Lower lobe of right lung (tissue), 2 donors: ENCODE measurements at places on chromosomes 13 and 19.

- DNase-seq, result peak; percentile 81
- peak overlapping the region; percentile 48 for H3K4me3 ChIP-seq
- H3K4me1 ChIP-seq, result peaks cover 33% of the 10 kb centered on the region
- peak overlapping the region; percentile 80 for H3K27ac ChIP-seq
- no peaks in the 10 kb centered on the region for H3K27me3 ChIP-seq
These were observed 97.7 kb downstream of the SIPA1L3 start for GRCh38 chr19:38004521-38005223.

- no peaks in the 10 kb centered on the region for H3K4me1 ChIP-seq
- peaks cover 92% of the 10 kb centered on the region for H3K36me3 ChIP-seq
- no peaks in the 10 kb centered on the region for H3K27me3 ChIP-seq
- H3K27ac ChIP-seq, result no peak overlapping the region
These were observed 9.1 kb downstream of the MYDGF start for GRCh38 chr19:4660993-4661392.

DNA sequence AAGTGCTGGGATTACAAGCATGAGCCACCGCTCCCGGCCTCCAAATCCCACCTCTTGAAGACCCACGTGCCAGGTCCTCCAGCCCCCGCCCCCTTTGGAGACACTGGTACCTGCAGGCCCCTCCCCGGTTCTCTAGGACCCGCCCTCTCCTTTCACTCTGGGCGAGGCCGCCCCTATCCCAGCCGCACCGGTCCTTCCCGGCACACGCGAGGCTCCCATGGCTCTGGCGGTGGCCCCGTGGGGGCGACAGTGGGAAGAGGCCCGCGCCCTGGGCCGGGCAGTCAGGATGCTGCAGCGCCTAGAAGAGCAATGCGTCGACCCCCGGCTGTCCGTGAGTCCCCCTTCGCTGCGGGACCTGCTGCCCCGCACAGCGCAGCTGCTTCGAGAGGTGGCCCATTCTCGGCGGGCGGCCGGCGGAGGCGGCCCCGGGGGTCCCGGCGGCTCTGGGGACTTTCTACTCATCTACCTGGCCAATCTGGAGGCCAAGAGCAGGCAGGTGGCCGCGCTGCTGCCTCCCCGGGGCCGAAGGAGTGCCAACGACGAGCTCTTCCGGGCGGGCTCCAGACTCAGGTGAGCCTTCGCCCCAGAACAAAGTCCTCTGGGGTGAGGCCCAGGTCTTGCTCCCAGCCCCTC lies at the start of gene CBLC:
Gene CBLC (plus strand): TSS at position 176 of the 633 bp plus-strand sequence. CDS start 42 bp downstream, at position 218.
- H3K36me3 ChIP-seq, result no peaks in the 10 kb centered on the region
- no peaks in the 10 kb centered on the region for H3K4me1 ChIP-seq
- peaks cover 9% of the 10 kb centered on the region for H3K27me3 ChIP-seq
- peak within 1 kb of the TSS; percentile 52 for H3K4me3 ChIP-seq
- H3K27ac ChIP-seq, result no peak within 1 kb of the TSS

DNA sequence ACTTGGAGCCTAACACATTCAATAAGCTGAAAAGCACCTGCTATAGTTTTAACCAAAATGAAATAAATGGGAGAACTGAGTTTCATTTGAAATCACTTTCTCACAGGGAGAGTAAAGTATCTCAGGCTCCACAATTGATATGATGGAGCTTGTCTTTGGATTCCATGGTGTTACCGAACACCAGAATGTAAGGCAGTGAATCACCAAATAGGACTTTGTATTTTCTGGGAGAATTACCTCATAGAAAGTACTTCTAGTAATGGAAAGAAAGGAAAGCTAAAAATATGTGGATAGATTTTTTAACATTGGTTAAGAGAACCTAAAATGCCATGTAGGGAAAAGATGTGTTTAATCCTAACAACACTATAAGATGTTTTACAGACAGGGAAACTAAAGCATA lies 123.6 kb downstream of the NALCN start:
- no peak overlapping the region for H3K27ac ChIP-seq
- H3K4me1 ChIP-seq, result no peaks in the 10 kb centered on the region
- H3K4me3 ChIP-seq, result no peak overlapping the region
- DNase-seq, result no peak
- H3K27me3 ChIP-seq, result no peaks in the 10 kb centered on the region

- H3K27me3 ChIP-seq, result no peaks in the 10 kb centered on the region
- H3K36me3 ChIP-seq, result no peaks in the 10 kb centered on the region
- no peak for DNase-seq
These were observed 96.4 kb upstream of the STARD13 start for GRCh38 chr13:33381906-33382305.

- no peak overlapping the region for H3K4me3 ChIP-seq
- no peak for DNase-seq
- H3K4me1 ChIP-seq, result no peaks in the 10 kb centered on the region
- peaks cover 3% of the 10 kb centered on the region for H3K27me3 ChIP-seq
- no peaks in the 10 kb centered on the region for H3K36me3 ChIP-seq
These were observed 27.5 kb upstream of the KIR3DL3 start for GRCh38 chr19:54696766-54697165.

DNA sequence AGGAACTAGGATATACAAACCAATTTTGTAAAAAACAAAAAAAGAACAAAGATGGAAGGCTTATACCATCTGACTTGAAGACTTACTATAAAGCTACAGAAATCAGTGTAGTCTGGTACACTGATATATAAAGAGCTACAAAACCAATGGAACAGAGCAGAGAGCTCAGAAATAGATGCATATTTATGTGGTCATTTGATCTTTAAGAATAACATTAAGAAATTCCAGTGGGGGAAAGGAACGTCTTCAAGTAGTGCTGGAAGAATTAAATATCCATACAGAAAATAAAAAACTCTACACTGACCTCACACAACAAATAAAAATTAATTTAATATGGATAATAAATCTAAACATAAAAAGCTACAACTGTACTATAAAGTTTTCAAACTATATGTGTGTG lies 317.0 kb downstream of the ENOX1 start:
- no peak overlapping the region for H3K27ac ChIP-seq
- H3K4me1 ChIP-seq, result no peaks in the 10 kb centered on the region
- no peaks in the 10 kb centered on the region for H3K27me3 ChIP-seq
- no peak for DNase-seq

DNA sequence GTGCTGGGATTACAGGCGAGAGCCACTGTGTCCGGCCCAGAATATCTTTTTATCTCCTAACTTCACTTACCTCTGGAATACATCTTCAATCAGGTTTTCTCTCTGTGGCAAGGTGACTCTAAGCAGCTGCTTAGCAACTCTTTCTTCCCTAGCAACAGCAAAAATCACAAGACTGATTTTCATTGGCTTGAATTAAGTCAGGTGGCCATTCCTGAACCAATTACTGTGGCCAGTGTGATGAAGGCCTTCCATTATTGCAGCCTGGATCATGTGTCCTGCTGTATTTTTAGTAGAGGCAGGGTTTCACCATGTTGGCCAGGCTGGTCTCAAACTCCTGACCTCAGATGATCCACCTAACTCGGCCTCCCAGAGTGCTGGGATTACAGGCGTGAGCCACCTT lies 9.0 kb upstream of the LTBP4 start:
- H3K27me3 ChIP-seq, result peaks cover 18% of the 10 kb centered on the region
- DNase-seq, result no peak
- H3K27ac ChIP-seq, result no peak overlapping the region
- peaks cover 22% of the 10 kb centered on the region for H3K36me3 ChIP-seq

DNA sequence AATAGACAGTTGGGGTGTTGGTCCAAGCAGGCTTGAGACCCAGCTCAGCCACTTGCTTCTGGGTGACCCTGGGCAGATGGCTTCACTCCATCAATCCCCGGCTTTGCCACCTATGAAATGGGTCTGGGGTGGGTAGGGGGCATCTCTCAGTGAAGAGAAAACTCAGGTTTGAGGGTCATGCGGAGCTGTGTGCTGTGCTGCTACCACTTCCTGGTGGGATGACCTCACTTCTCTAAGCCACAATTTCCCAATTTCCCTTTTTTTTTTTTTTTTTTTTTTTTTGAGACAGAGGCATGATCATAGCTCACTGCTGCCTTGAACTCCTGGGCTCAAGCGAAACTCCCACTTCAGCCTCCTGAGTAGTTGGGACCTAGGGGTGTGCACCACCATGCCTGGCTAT lies 4.6 kb upstream of the PLAUR start:
- H3K4me3 ChIP-seq, result no peak overlapping the region
- H3K27ac ChIP-seq, result peak overlapping the region; percentile 77
- no peak for DNase-seq
- peaks cover 37% of the 10 kb centered on the region for H3K4me1 ChIP-seq

- H3K27me3 ChIP-seq, result peaks cover 20% of the 10 kb centered on the region
- peaks cover 7% of the 10 kb centered on the region for H3K4me1 ChIP-seq
- no peak for DNase-seq
- H3K27ac ChIP-seq, result no peak overlapping the region
These were observed 8.7 kb upstream of the CREB3L3 start for GRCh38 chr19:4144666-4145249.

- H3K27me3 ChIP-seq, result no peaks in the 10 kb centered on the region
- DNase-seq, result peak; percentile 82
- H3K36me3 ChIP-seq, result peaks cover 23% of the 10 kb centered on the region
These were observed 19.3 kb downstream of the GNA15 start for GRCh38 chr19:3154957-3155736.

DNA sequence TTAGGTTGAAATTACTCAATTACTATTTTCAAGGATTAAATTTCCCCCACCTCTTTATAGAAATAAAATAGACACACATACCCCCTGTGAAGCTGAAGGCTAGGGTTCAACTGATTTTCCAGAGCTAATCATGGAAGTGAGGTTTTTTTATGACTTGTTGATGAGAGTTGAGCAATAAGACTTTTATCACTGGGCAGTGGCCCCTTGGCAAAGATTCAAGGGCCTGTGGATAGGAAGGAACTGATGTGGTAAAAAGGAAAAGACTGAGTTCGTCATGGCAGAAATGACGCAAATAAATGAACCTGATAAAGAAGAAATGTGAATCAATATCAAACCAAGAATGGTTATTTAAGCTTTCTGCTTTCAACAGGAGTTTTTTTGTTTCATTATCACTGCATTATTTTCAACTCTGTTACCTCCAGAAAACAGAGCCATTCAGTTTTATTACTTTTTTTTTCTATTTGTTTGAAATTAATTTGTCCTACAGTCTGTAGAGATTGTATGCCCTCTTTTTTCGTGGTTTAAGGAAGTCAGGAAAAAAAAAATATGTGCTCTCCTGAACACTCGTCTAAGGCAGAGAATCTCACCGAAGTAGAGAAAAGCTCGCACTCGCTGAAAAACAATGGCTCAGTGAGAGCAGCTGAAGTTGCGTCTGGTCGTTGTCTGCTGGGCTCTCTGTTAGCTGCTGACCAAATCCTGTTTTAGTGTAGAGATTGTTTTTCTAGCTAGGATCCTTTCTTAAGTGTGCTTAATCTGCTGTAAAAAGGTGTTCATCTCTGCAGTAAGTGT lies 38.9 kb downstream of the STOML3 start:
- H3K36me3 ChIP-seq, result no peaks in the 10 kb centered on the region
- H3K4me3 ChIP-seq, result no peak overlapping the region
- no peaks in the 10 kb centered on the region for H3K4me1 ChIP-seq
- no peaks in the 10 kb centered on the region for H3K27me3 ChIP-seq
- no peak overlapping the region for H3K27ac ChIP-seq

DNA sequence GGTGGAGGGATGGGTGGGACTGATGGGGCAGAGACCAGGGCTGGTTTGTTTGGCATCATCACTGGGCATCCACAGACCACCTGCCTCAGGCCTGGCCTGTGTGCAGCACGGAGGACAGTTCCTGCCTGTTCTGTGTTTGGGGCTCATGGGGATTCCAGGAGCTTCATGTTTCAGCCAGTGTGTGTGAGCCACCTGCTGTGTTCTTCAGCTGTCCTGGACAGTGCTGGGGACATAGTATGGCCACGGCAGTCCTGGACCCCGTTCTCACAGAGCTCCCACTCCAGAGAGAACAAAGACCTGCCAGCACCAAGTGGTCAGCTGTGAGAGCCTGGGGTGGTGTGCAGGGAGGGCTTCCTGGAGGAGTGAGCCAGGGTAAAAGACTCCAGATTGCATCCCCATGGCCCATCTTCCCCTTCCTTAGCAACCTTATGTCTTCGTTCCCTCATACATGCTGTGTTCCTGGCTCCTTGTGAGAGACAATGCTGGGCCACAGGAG lies 2.0 kb upstream of the CCDC97 start:
- H3K27ac ChIP-seq, result peak overlapping the region; percentile 94
- H3K36me3 ChIP-seq, result peaks cover 60% of the 10 kb centered on the region
- H3K4me1 ChIP-seq, result peaks cover 48% of the 10 kb centered on the region
- no peaks in the 10 kb centered on the region for H3K27me3 ChIP-seq

GRCh38 chr13:73607489-73608156 lies 526.6 kb downstream of the KLF12 start:
- peak overlapping the region; percentile 14 for H3K27ac ChIP-seq
- H3K4me3 ChIP-seq, result no peak overlapping the region
- no peaks in the 10 kb centered on the region for H3K27me3 ChIP-seq
- H3K4me1 ChIP-seq, result peaks cover 7% of the 10 kb centered on the region
- no peaks in the 10 kb centered on the region for H3K36me3 ChIP-seq
- no peak for DNase-seq

- no peak for DNase-seq
- no peaks in the 10 kb centered on the region for H3K4me1 ChIP-seq
- H3K27me3 ChIP-seq, result no peaks in the 10 kb centered on the region
- H3K27ac ChIP-seq, result no peak overlapping the region
These were observed 23.4 kb downstream of the ESD start for GRCh38 chr13:46773541-46773940.

- no peaks in the 10 kb centered on the region for H3K4me1 ChIP-seq
- H3K36me3 ChIP-seq, result no peaks in the 10 kb centered on the region
- no peak overlapping the region for H3K27ac ChIP-seq
- H3K27me3 ChIP-seq, result no peaks in the 10 kb centered on the region
- no peak for DNase-seq
These were observed 264.1 kb upstream of the SPRY2 start for GRCh38 chr13:80605011-80605410.

DNA sequence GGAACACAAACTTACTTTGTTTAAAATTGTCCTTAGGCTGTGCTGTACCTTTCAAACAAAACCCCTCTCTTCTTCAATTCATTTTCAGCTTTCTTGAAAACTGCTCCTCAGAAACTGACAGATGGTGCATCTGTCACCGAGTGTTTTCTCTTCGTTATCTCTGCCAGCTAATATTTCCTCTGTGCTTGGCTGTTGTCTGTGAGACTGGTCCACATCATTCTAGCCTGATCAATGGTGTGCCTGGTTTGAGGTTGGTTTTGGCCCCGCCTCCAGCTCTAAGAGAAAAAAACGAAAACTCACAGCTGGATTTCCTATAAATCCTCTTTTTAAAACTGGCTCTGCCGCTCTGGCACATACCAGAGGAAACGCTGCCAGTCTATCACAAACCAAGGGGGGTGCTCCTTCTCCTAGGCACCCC lies 79.7 kb downstream of the STARD13 start:
- peak overlapping the region; percentile 36 for H3K4me3 ChIP-seq
- H3K36me3 ChIP-seq, result no peaks in the 10 kb centered on the region
- H3K4me1 ChIP-seq, result peaks cover 64% of the 10 kb centered on the region

- H3K4me1 ChIP-seq, result peaks cover 54% of the 10 kb centered on the region
- no peaks in the 10 kb centered on the region for H3K27me3 ChIP-seq
- DNase-seq, result peak; percentile 77
- H3K27ac ChIP-seq, result peak overlapping the region; percentile 98
- peak overlapping the region; percentile 97 for H3K4me3 ChIP-seq
These were observed 1.5 kb downstream of the ERF start for GRCh38 chr19:42253245-42254088.
